ENCODE measurements at places on chromosomes 13 and 19.

GRCh38 chr19:6528544-6529121 lies 2.2 kb upstream of the TNFSF9 start:
- DNase-seq = no peak

GRCh38 chr13:66659701-66660467 lies 570.3 kb downstream of the PCDH9 start:
- DNase-seq = peak; percentile 63

DNA sequence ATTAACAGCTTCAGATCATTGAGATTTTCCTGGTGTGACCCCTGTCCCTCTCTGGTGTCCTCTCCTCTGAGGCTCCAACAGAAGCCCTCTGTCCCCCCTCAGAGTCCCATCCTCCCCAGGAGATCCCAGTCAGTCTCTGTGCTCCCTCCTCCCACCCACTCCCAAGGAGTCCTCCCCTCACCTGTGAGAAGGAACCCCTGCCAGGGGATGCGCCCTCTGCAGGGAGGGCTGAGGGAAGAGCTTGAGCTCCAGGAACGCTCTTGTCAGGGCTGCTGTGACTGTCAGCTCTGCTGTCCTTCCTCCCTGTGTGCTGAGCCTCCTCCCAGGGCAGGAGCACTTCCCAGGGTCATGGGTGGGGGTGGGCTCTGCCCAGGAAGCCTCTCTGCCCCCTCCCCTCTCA lies 33.2 kb downstream of the CEACAM8 start:
- no peak for DNase-seq

DNA sequence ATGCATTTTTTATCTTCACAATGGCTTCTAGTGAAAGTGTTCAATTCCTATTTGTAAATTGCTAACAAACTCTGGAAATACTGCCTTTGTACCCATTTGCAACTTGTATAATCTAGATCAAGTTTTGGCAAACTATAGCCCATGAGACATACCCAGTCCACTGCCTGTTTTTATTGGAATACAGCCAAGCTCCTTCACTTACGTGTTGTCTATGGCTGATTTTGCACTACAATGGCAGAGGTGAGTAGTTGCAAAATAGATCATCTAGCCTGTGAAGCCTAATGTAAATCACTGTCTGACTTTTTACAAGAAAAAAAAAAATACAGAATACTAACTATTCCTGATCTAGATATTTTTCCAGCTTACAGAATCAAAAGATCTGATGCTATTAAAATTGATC lies 37.1 kb downstream of the DZIP1 start:
- peak; percentile 57 for DNase-seq

DNA sequence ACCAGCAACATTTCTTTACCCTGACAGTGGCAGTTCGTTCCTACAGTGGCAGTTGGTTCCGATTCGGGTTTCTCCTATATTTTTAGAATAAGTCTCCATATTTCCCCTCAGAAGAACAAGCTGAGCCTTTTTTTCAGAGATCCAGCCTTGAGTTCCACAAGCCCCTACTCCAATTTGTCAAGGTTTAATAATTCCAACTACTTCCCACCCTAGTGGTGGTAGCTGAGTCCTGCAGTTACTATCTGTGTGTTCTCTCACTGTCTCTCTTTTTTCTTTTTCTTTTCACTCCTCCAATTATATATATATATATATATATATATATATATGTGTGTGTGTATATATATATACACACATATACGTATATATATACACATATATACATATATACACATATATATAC lies 1347.3 kb downstream of the PCDH9 start:
- no peak for DNase-seq

GRCh38 chr13:85191996-85192718 lies 607.1 kb downstream of the SLITRK6 start:
- DNase-seq = no peak

DNA sequence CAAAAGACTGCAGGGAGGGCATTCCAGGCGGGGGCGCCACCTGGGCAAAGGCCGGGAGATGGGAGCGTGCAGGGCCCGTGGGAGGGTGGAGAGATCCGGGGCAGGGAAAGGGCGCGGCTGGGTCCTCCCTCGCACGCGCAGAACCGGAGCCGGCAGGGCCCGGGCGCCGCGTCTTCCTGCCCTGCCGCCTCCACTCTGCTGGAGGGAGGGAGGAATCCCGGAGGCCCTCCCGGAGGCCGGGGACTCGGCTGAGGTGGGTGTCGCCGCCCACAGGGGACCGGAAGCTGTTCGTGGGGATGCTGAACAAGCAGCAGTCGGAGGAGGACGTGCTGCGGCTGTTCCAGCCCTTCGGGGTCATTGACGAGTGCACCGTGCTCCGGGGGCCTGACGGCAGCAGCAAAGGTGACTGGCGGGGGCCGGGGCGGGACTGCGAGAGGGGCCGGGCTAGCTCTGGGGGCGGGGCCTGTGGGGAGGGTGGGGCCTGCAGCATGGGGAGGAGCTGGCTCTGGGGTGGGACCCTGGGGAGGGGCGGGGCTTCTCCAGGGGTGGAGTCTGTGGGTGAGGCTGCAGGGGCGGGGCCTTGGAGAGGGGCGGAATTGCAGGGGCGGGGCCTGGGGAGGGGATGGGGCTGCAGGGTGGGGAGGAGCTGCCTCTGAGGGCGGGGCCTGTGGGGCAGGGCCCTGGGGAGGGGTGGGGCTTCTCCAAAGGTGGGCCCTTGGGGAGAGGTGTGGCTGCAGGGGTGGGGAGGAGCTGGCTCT lies 51.3 kb downstream of the CELF5 start:
- DNase-seq = peak; percentile 85
